ENCODE measurements at places on chromosomes 12 and 14. TPM values are rescaled to one million over a fixed set of nuclear protein-coding genes. Genes with fewer than 3 reads are reported as not detected.

Gene LYZ
- total RNA-seq, result not detected

Gene PLEKHD1
- under 0.01 TPM for total RNA-seq

Gene PLA2G1B
- not detected for total RNA-seq

Gene KRAS
- 17.4 TPM for total RNA-seq

Gene SRRM4
- not detected for total RNA-seq

Gene DHRS2
- not detected for total RNA-seq

Gene KRT1
- total RNA-seq, result not detected

Gene STXBP6
- not detected for total RNA-seq

Gene CCDC196
- total RNA-seq, result not detected

Gene TMPRSS12
- not detected for total RNA-seq

Gene SIX1
- total RNA-seq, result 0.27 TPM

Gene TAS2R20
- total RNA-seq, result 1.9 TPM

Gene BHLHE41
- 0.09 TPM for total RNA-seq

Gene ESR2
- total RNA-seq, result 0.47 TPM

Measured in endothelial cell of coronary artery (primary cell).